ENCODE measurements at places on chromosomes 4 and X.

DNA sequence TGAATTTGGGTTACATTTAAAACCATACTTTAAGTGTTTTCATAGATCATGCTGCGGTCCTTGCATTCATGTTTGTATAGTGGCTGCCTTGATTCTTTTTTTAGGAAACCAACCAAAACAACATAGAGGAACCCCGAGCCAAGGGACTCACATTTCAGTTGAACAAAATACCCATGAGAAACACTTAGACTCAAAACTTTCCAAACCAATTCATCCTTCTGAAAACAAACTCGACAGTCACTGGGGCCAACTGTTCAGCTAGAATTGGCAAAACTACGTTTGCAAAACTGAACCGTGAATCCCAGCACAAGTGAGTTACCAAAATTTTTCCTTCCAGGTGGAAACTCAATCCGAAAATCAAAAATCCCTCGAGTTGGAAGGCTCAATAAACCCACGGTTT lies 1.4 kb downstream of the ADGRA3 start:
- no peak for DNase-seq

- no peak for DNase-seq
These were observed 27.9 kb upstream of the MCUB start for GRCh38 chr4:109532182-109532581.

DNA sequence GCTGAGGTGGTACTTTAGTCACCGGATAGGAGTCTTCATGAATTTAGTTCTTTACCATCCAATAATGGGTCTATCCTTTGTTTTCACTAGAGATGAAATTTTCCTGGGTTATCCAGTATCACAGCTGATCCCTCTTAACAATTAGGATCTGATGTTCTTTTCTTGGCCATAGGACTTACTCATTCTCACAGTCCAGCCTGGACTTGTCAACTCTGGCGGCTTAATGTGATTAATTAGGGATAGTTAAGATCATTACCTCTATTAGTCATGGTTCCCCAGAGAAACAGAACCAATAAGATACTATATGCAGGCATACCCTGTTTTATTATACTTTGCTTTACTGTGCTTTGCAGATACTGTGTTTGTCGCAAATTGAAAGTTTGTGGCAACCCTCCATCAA lies 272.7 kb upstream of the FAT4 start:
- no peak for DNase-seq

GRCh38 chrX:122816288-122816687 lies 367.8 kb upstream of the GRIA3 start:
- DNase-seq, result no peak

DNA sequence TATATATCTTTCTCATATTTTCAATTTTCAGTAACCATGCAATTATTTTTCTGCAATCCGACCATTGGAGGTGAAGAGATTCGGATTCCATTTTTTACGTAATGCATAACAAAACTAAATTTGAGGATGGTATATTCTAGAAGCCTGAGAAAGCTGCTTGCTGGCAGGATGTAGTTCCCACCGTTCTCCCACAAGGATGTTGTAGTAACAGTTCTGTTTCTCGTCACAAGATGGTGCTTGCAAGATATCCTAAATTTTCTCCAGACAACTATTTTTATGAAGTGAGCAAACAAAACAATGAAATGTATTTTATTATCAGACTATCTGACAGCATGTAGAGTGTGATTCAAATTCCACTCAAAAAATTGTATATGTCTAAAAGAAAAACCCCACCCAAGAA lies 10.7 kb downstream of the PWWP3B start:
- DNase-seq, result no peak

- DNase-seq, result no peak
These were observed 71.1 kb downstream of the CCSER1 start for GRCh38 chr4:90198086-90198847.

GRCh38 chr4:125727931-125728330 lies 413.2 kb downstream of the FAT4 start:
- no peak for DNase-seq

- DNase-seq, result no peak
These were observed 58.1 kb downstream of the NIPAL1 start for GRCh38 chr4:48074657-48075056.

GRCh38 chr4:78542373-78542772 lies 9.2 kb upstream of the ANXA3 start:
- no peak for DNase-seq

DNA sequence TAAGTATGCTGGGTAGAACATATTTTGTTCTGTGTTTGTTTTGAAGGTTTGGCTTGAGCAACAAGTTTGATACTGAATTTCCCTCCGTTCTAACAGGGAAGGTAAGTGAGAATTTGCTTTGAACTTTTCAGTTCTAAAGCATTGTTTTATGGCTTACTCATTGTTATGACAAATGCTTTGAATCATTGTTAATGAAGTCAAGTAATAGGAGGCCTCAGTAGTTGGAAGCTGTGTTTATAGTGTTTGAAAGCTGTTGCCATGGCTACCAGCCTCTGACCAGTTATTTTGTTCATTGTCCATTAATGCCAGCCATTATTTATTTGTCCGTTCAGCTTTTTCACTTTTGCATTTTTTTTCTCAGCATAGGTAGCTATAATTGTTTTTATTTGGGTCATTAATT lies 14.4 kb downstream of the CHIC1 start:
- no peak for DNase-seq

DNA sequence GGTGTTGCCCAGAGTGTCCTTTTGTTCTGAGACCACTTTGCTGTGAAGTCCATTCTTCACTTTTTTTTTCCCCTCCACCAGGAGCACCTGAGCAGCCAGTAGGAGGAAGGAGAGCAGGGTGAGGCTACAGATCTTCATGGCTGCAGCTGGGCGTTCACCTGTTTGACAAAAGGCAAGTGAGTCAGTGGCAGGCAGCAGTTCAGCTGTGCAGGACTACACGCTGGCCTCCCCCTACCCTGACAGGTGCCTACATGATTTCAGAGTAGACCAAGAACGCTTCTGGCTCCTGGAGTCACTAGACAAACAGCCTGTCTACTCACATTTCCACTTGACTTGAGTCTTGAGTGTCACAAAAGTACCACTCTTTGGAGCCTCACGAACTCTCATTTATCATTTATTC lies 2.0 kb downstream of the FGFBP1 start:
- DNase-seq, result no peak

DNA sequence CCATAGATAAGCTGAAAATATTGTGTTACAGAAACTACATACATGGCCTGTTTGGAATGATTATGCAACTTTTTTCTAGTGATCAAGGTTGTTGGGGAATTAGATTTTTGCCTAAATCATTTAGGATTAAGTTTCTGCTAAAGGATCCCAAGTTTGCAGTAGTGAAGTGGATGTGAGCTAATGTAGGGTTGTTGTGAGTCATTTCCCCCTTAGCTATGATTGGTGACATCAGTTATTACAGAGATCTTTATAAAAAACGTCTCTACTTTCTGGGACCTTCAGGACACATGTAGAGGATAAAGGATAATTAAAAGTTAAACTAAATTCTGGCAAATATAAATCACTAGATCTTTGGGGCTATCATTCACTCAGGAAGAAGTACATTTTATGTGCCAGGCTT lies 133.3 kb downstream of the GATB start:
- DNase-seq, result no peak

DNA sequence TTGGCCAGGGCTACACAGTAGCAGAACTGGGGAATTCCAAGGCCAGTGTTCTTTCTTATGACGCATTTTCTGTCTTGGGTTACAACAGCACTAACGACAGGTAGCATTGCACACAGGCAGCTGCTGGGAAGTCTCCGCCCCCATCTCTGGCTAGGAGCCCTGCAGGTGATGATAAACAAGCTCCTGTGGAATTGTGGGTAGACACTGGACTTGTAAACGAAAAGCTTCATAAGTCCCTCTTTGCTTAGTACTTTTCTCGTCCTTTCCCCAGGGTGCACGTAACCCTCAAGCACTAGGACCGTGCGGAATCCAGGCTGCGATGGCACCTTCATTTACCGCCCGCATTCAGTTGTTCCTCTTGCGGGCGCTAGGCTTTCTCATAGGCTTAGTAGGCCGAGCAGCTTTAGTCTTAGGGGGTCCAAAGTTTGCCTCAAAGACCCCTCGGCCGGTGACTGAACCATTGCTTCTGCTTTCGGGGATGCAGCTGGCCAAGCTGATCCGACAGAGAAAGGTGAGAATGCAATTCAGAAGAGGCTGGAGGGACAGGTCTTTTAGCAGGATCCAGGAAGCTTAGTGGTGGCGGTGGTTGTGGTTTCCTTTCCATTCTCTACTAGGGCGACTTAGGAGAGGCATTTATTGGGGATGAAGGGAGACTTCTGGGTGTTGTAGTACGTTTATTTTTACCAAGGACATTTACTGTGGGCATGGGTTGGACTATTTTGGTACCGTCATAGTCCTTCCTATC lies at the start of gene FAAH2:
Gene FAAH2 (plus strand): TSS at position 200 of the 745 bp plus-strand sequence. CDS start 120 bp downstream, at position 320.
- no peak for DNase-seq

DNA sequence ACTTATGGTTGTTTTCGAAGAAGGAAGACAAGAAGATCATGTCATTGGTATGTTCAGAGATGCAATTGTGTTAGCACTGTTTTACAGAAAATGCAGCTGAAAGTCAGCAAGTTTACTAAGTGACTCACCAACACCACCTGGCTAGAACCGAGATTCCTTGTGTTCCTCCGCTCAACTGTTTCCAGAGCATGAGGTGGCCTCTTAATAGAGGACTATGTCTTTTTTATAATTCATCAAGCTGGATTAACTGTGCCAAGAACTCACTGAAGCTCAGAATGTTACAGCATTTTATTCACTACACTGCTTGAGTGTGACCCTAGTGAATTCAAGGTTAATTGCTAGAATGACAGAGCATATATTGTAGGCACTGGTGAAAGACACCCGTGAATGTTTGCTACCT lies 1573.5 kb upstream of the TENM3 start:
- DNase-seq, result no peak

- DNase-seq, result no peak
These were observed 128.0 kb upstream of the NKX1-1 start for GRCh38 chr4:1534095-1534872.

DNA sequence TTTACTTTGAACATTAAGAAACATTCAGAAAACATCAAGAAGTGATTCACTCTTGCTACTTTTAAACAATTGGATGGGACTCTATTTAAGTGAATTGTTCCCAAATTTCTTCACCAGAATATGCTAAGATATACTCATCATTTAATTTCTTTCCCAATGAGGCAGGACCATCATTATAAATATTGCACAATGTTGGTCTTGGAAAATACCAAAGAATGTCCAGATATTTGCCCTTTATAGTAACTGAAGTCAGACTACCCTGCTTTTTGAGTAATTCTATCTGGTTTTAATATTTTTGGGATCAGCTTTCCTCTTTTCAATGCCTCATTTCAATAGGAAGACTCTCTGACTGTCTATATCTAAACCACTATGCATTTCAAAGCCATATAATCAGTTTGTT lies 129.4 kb upstream of the TENM3 start:
- no peak for DNase-seq

GRCh38 chr4:89906777-89907521 lies 12.3 kb downstream of the MMRN1 start:
- DNase-seq, result no peak

- DNase-seq, result peak; percentile 73
These were observed 9.4 kb downstream of the KLF3 start for GRCh38 chr4:38673130-38673978.

DNA sequence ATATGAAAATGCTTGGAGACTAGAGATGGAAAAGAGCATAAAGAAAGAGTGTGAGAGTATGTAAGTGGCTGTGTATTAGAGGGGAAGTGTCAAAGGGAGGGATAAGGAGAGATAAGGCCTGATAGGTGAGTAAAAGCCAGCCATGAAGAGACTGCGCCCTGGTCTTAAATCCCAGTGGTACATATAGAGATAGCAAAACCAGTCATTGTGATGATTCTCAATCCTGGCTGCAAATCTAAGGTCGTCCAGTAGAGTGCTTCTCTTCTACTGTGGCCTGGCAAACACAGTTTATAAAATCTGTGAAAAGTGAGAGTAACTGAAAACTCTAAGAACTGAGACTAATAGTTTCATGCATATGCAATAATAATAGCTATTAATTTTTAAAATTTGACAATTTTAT lies 86.9 kb downstream of the MAB21L2 start:
- DNase-seq, result no peak

Data from left hindlimb (tissue), 1 donor.